ENCODE measurements at places on chromosomes 11 and 22.

GRCh38 chr22:46598737-46599424, 21.3 kb upstream of the GRAMD4 start:
- no peak for DNase-seq

DNA sequence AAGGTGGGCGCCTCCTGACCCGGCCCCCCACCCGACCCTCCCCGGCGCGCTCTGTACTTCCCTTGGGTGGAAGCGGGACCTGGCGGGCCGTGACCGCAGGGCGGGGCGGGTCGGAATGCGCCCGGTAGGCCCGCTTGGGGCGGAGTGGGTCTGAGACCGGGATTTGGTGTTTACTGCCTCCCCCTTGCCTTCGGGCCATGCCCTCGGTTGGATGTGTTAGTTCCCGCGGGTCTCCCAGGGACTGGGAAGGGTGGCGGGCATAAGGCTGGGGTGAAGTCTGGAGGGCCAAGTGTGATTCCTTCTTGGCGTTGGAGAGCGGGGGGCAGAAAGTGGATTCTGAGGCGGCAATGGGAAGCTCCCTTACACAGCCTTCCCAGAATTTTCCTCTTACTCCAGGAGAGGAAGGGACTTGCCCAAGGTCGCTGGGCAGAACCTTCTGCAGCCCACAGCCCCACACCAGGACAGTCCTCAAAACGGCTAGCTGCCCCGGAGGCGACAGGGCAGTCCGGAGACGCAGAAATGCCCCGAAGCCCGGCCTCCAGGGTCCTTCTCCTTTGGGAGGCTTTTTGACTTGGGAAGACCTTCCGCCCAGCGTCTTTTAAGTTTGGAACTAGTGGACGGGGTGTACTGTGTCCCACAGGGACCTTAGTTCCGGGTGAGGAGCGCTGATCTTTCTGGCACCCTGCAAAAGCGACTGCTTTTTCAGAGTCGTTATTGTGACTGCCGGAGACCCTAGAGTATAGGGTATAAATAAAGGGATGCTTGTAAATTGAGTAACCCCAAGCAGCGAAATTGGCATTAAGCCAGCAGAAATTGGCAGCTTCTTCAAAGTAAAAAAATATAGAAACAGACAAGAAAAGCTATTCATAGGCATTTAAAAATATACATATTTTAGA, 647 bp downstream of the SWAP70 start:
- peak; percentile 2 for DNase-seq

- DNase-seq: no peak
These were observed 511.1 kb downstream of the SOX6 start for GRCh38 chr11:15845261-15845660.

- no peak for DNase-seq
These were observed 21.3 kb upstream of the ELFN2 start for GRCh38 chr22:37448516-37449127.

- no peak for DNase-seq
These were observed 609 bp downstream of the MAPK11 start for GRCh38 chr22:50269573-50269969.

- DNase-seq: no peak
These were observed 157.1 kb upstream of the SESN3 start for GRCh38 chr11:95388086-95388485.

DNA sequence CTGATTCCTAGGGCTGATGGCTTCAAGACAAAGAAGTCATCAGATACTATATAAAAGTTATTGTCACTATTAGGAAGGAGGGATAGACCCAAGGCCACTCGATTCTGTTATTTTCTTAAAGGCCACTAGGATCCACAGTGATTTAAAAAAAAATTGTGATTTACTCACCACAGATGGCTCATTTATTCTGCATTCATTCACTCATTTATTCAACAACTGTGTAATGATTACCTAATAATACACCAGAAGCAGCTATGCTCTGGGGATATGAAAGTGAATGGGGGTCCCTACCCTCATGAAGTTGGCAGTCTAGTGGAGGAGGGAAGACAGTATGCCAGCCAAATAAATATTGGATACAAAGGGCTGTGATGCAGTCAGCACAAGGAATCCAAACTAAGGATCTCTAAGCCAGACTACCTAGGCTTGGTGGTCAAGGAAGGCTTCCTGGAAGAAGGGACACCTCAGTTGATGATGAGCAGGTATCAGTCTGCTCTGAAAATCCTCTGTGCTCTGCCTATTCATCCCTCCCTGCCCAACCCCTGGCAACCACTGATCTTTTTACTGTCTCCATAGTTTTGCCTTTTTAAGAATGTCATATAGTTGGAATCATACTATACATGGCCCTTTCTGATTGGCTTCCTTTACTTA, 110.5 kb downstream of the NAT10 start:
- no peak for DNase-seq

- DNase-seq: no peak
These were observed 12.4 kb upstream of the MUC2 start for GRCh38 chr11:1062075-1062820.

DNA sequence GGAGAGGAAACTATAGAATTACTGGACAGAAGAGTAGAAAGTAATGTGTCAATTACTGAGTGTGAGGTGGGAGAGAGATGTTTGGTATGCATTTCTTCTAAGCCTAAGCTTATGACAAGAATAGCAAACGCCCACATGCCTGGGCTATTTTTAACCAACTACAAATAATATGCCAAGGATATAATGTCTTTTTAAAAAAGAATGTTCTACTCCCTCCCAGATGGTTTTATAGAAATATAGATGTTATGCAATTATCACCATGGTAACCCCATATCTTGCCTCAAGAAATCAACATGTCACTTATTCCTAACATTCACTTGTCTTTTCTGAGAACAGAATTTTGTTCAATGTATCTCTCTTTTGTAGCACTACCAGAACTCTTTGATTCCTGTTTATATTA, 996.7 kb upstream of the CHORDC1 start:
- DNase-seq: no peak

DNA sequence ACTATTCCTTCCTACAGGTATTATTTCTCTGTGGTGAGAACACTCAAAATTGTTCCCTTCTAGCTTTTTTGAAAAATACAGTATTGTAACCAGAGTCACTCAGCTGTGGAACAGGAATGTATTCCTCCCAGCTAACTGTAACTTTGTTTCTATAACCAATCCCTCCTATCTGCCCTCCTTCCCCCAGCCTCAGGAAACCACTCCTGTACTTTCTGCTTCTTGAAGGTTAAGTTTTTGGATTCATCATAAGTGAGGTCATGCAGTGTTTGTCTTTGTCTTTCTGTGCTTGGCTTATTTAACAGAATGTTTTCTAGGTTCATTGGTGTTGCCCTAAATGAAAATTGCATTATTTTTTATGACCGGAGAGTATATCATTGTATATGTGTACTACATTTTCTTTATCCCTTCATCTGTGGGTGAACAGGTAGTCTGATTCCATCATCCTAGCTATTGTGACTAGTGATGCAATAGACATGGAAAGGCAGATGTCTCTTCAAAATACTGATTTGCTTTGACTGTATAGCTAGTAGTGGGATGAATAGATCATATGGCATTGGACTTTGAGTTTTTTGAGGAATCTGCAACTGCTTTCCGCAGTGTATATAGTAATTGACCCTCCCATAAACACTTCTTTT, 112.9 kb upstream of the GRK3 start:
- no peak for DNase-seq

DNA sequence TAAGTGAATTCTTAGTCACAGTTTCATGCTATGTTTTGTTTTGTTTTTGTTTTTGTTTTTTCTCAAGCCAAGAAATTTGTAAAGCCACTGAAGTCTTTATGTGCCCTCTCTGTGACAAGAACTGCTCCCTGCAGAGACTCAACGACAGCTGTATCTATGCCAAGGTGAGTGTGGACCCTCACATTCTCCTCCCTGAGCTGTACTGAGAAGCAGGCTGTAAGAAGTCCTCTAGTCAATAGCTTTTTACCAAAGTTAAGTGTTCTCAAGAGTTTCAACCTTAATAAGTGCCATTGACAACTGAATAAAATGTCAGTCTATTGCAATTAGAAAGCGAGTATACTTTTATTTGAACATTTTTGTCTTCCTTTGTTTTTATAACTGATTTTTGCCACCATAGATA, 18.9 kb downstream of the MUC15 start:
- DNase-seq: no peak

DNA sequence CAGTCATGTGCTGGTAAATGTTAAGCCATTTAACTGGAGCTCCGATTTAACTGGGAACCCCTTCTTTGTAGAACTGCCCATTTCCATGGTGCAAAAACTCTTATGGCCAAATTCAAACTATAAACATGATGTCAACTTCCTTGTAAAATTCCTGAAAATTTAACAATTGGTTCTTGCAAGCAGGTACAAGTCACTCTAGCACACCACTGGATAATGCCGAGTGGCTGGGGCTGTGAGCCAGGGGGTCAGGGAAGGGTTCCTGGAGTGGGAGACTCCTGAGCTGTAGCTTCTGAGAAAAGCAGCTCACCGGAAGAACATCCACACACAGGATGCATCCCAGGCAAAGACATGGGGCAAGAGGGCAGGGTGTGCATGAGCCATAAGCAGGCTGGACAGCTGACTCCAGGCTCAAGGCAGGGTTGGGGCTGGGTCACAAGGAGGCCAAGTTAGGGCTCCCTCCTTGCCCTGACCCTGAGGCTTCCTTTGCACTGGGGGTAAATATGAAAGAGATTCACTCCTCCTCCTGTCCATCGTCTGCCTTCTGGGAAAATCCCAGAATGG, 18.2 kb downstream of the P2RY2 start:
- no peak for DNase-seq

DNA sequence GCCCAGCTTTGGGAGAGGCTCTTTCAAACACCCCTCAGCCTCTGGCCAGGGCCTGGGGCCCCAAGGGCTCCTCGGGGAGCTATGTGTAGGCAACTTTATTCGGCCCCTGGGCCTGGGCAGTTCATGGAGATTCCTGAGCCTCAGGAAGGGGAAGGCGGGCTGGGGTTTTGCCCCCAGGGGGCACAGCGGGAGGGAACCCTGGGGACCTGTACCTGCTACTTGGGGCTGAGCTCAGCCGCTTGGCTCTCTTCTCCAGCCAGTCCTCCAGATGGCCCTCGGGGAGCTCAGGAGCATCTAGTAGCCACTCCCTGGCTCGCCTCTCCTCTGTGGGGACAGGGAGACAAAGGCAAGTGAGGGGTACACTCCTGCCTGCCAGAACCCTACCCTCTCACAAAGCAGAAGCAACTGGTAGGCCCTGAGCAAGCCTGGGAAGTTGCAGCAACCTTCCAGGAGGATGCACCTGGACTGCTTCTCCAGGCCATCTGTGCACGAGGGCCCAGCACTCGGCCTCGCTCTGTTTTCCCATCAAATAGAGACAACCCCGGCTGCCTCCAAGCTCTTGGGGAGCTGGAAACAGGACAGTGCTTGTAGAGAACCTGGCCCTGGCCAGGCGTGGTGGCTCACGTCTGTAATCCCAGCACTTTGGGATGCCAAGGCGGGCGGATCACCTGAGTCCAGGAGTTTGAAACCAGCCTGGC, 18.5 kb downstream of the CABP7 start:
- no peak for DNase-seq

- DNase-seq: no peak
These were observed 609.9 kb downstream of the BUD13 start for GRCh38 chr11:116162886-116163230.
